ENCODE measurements at places on chromosomes 3 and 15.
A peak's percentile ranks its signal among the peaks of the same experiment; 100 is the strongest.

DNA sequence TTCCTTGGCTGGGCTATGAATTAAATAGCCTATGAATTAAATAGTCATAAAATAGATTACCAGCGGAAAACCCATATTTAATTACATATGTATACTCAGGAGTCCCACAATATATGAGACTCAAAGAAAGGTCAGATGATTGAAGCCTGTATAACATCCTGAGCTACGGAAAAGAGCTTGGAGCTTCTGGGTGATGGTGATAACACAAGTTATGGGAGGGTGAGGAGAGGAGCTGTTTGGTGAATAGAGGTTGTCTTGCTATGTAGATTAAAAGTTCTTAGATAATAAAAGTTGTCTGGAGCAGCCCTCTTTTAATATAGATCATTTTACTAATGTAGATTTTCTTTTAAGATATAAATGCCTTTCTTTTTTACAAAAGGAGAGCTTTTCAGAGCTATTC is 1.8 kb downstream of the PML start:
- no peak for DNase-seq

GRCh38 chr15:60003243-60004008 is 685 bp upstream of the FOXB1 start:
- DNase-seq: no peak

DNA sequence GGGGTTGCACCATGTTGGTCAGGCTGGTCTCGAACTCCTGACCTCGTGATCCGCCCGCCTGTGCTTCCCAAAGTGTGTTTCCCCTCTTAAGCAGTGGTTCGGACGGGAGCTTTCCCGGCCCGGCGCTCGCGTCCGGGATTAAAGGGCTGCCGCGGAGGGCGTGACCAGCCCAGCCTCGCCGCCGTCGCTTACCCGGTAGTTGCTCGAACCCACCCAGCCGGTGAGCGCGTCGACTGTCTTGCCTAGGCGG is 513 bp downstream of the CLASP2 start:
- peak; percentile 70 for DNase-seq

- no peak for DNase-seq
Observed at GRCh38 chr15:31078471-31078870, 23.1 kb downstream of the TRPM1 start.

GRCh38 chr15:91572110-91572509 is 281.4 kb upstream of the SLCO3A1 start:
- DNase-seq: no peak
